ENCODE measurements at places on chromosomes 2 and 18.

DNA sequence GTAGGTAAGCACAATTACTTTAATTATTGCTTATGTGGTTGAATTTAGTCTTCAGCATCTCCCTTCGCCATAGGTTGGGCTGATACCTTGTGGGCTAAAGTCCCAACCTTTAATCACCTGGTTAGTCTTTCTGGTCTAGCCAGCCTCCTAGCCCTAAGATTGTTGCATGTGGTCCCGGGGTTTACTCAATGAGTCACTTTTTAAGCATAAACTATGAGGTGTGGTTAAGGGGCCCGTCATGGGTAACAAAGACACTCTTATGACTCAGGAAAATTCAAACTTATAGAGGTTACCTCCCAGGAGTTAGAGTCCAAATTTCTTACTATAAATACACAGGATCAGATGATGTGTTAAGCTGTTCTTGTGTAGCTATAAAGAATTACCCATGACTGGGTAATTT is 841.6 kb downstream of the TRIB2 start:
- DNase-seq: no peak

GRCh38 chr2:219416235-219416602 is 2.0 kb upstream of the DES start:
- DNase-seq: no peak

DNA sequence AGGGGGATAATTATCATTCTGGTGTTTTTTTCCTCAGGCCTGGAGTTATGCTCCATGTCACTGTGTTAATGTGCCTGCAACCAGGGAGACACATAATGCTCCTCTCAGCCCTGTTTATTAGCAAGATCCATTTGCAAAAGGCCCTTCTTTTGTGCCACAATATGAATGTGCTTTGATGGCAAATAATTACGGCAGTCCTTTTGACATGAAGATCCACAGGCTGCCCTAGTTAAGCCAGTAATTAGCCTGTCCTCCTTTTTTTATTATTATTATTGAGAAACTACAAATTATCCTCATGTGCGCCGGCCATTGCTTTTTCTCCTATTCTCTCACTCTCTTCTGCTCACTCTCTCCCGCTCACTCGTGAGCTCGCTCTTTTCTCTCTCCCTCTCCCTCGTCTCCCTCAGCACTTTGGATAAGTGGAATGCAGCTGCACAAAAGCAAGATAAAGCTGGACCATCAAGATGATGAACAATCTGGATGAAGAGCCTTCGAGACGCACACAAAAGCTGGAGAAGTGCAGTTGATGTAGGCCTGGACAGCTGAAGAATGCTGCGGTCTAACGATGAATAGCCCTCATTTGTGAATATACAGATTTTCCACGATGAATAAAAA is 762.3 kb downstream of the BCL11A start:
- DNase-seq: no peak

DNA sequence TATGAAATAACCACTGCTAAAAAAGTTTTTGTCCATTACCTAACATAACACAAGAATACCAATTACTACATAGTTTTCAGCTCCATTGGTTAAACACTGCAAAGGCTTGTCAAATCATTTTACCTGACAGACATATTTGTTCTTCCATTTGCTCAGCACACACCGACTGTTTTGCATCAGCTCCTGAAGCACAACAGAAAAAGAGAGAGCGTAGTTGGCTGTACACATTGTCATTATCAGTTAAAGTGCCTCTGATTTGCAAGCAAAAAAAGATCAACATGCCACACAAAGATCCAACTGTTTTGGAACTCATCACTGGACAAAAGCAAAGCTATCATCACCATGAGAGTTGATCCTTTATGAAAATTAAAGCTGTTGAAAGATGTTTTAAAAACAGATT is 103.8 kb downstream of the WDPCP start:
- DNase-seq: no peak

DNA sequence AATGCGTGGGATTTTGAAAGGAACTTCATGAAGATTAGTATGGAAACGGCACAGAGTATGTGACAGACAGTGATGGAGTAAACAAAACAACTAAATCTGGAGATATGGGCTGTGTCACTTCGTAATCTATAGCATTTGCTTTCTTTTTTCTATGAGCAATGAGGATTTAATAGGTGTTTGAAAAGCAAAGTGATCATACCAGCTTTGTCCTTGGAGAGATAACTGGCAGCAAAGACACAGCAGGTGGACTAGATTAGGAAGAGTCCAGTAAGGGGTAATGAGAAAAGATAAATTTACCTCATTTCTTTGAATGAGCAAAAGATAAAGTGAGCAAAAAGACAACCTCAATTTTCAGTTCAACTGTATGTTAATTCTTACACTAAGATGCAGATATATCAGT is 199.0 kb downstream of the LRP1B start:
- DNase-seq: no peak

- DNase-seq: no peak
Measured at GRCh38 chr2:112004253-112004645, 50.8 kb upstream of the TMEM87B start.

- no peak for DNase-seq
Measured at GRCh38 chr2:46700435-46700834, 215.2 kb downstream of the MCFD2 start.

GRCh38 chr2:219209236-219210195 is 2.9 kb downstream of the ZFAND2B start:
- DNase-seq: no peak

GRCh38 chr2:17445744-17446143 is 72.5 kb downstream of the RAD51AP2 start:
- DNase-seq: no peak

GRCh38 chr2:232386740-232387450 is 8.3 kb downstream of the ALPP start:
- DNase-seq: no peak

- no peak for DNase-seq
Measured at GRCh38 chr18:74595431-74595830, 2.2 kb upstream of the ZNF407 start.

GRCh38 chr18:9824952-9825371 is 60.8 kb upstream of the TXNDC2 start:
- no peak for DNase-seq

DNA sequence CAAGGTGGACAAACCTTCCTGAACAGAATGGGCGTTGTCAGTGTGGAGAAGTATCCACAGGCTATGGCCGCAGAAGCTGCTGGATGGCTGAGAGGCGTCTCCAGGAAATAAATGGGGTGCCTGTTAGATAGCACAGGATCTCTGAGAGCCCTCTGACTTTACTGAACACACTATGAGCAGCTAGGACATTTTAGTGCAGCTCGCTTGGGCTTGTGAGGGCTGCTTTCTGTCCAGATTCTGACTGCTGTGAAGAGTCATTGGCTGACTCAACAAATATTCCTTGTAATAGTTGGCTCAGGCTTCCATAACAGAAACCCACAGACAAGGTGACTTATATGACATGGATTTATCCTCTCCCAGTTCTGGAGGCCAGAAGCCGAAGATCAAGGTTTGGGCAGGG is 100.2 kb upstream of the SNTG2 start:
- DNase-seq: no peak

DNA sequence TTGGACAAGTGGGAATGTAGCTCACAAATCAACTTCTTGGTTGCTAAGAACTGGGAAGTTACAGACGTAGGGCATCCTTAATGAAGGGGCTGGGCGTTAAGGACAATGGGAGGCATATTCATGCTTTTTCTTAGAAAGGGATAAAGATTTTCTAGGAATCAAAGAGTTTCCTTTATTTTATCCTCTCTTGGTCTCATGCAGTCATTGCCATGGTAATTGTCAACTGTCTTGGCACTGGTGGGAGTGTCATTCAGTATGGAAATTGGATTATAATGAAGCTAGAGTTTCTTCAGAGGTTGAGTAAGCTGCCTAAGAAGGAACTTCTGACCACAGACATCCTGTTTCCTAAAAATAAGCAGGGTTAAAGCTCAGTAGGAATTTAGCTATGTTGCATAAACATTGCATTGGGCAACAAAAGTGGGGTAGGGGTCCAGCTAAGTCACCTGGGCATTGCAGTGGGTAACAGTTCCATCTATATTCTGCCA is 114.0 kb downstream of the LYPD6B start:
- DNase-seq: no peak

DNA sequence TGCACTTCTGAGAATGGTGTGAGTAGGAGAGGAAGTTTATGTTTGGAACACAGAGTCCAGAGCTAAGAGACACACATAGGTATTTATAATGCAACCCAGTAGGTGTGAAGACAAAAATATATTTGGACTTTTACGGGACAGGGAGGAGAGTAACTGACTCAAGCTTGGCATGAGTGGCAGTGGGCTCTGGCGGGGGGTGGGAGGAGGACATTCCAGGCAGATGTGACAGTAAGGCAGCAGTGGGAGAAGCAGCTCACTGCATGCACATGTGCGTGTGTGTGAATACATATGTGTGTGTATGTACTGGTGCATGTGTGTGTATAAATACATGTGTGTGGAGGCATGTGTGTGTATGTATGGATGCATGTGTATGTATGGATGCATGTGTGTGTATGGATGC is 51.4 kb downstream of the DCDC2C start:
- DNase-seq: no peak

DNA sequence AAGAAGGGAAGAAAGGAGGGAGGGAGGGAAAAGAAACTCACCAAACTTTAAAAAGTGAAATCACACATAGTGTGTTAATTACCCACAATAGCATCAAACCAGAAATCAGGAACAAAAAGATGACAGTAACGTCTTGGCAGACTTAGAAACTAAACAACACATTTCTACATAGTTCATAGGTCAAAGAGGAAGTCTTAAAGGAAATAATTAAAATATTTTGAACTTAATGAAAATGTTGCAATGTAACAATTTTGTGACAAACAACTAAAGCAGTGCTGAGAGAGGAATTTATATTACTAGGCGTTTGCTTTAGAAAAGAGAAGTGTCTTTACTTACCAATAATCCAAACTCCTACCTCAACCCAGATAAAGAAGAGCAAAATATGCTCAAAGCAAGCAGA is 505.0 kb upstream of the ID2 start:
- no peak for DNase-seq

GRCh38 chr2:121006743-121007489 is 271.2 kb downstream of the GLI2 start:
- DNase-seq: no peak

DNA sequence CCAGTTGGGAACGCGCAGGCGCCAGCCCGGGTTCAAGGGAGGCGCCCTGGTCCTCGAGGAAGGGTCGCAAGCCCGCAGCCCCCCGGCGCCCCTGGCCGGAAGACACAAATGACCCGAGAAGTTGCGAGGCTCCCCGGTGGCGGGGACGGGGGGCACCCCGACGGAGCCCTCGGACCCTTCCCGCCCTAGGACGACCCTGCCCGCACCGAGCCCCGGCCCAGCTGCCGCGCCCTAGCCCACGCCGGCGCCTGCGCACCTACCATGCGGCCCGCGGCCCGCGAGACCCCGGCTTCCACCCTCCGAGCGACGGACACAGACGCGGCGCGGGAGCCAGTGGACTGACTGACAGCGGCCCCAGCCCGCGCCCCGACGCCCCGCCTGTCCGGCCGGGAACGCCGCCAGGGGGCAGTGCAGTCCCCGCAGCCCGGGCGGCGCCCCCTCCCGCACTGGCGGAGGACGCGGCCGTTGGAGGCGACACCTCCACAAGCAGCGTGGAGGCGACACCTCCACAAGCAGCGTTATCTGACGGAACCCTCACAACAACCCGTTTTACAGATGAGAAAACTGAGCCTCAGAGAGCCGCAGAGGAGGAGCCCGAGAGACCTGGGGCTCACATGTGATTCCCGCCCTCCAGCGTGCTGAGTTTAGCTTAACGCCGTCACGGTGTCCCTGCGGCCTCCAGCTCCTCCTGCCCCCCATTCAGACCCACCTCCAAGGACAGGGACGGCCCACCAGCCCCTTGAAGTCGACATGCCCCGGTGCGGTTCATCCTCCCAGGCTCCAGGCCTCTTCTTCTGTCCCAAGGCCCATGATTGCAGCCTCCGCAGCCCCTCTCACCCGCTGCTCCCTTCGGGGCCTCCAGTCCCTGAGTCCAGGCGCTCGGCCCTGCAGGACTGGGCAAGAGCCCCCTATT is at the start of gene NMUR1:
TSS of gene NMUR1 (minus strand) at position 347 of the 913 bp plus-strand sequence. CDS start at position 263, 84 bp downstream.
- DNase-seq: peak; percentile 64

- no peak for DNase-seq
Measured at GRCh38 chr2:181426672-181427071, 30.5 kb upstream of the ITGA4 start.

DNA sequence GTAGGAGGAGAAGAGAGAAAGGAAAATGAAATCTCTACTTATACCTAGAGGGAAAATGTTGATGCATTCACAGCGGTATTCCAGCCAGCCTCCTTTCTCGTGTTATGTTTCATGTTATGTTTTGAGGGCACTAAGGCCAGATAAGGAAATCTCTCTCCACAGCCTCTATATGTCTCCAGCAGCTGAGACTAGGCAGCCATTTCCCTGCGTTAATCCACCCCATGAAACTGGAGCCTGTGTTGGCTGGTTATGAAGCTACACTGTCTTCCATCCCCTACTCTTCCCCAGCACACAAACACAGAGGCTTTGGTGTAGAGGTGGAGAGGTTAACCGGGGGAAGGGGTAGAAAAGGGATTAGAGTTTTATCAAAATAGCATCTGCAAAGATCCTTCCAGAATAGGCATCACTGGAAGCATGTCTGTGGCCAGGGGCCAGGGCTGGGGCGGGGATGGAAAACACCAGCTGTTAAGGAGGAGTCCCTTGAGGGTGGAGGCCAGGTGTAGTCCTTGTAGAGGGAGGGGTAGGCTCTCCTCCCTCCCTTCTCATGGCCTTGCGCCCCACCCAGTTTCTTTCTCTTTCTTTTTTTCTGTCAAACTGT is 100.9 kb upstream of the TNP1 start:
- no peak for DNase-seq

DNA sequence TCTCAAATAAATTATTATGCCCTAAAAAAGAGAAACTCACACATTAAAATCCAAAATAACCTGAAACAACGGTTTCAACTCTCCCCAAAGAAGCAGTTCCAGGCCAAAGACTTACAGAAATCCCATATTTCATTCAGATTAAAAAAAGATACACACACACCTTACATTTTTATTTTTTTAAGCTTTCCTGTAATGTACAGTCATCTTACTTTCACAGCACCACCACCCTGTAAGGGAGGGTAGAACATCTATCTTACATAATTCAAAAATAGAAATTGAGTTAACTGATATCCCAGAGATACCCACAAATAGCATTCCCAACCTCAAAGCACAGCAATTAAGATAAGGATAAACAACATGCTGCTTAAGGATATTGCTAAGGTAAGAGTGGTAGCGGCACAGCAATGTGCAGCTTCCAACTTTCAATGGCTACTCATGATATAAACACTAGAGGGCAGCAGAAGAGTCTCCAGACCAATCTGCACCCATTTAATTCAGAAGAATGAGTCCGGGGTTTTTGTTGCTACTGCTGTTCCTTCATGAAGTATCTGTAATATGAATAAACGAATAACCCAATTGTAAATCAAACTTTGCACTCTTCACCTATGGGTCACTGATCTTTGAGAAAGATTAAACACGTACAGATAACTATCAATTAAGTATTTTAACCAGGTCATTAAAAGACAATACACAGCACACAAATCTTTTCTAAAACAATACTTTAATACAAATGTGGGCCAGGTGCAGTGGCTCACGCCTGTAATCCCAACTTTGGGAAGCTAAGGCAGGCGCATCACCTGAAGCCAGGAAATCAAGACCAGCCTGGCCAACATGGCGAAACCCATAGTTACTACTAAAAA is 11.3 kb downstream of the GFPT1 start:
- DNase-seq: no peak

Measured in activated CD4-positive, alpha-beta T cell treated with anti-CD3 and anti-CD28 coated beads for 4 hours (primary cell).